ENCODE measurements at places on chromosomes 12 and 14. TPM values are rescaled to one million over a fixed set of nuclear protein-coding genes. Genes with fewer than 3 reads are reported as not detected.

Gene MARK3
- total RNA-seq, result 78.0 TPM

Gene MRPS35
- total RNA-seq, result 37.4 TPM

Gene TRPV4
- total RNA-seq, result 1.1 TPM

Gene FAM186B
- 0.63 TPM for total RNA-seq

Gene PPP1R1A
- not detected for total RNA-seq

Gene SPRYD4
- total RNA-seq, result 1.6 TPM

Gene SERPINA9
- total RNA-seq, result not detected

Gene RNASE3
- 0.16 TPM for total RNA-seq

Gene TAS2R14
- total RNA-seq, result 2.0 TPM

Gene PTPRB
- 0.09 TPM for total RNA-seq

Gene GYS2
- not detected for total RNA-seq

Gene VSIG10
- total RNA-seq, result 15.3 TPM

Gene NR4A1
- total RNA-seq, result 1.6 TPM

Gene COX8C
- not detected for total RNA-seq

Gene OXA1L
- total RNA-seq, result 49.6 TPM
